Right lung (tissue), 10 donors: ENCODE measurements at places on chromosomes 2 and 18. TPM values are rescaled to one million over a fixed set of nuclear protein-coding genes. Genes with fewer than 3 reads are reported as not detected.

Gene CYP27C1
- polyA plus RNA-seq, result 9.0 TPM

Gene RTTN
- 23.7 TPM for polyA plus RNA-seq

Gene CCT4
- 153 TPM for polyA plus RNA-seq

Gene GPR39
- 6.1 TPM for polyA plus RNA-seq

Gene C2orf15
- polyA plus RNA-seq, result 8.3 TPM

Gene TTR
- not detected for polyA plus RNA-seq

Gene SCN1A
- 0.24 TPM for polyA plus RNA-seq

Gene HOXD9
- polyA plus RNA-seq, result 0.79 TPM

Gene CERKL
- 9.2 TPM for polyA plus RNA-seq

Gene NT5C1B
- 0.73 TPM for polyA plus RNA-seq

Gene RPRM
- polyA plus RNA-seq, result 0.58 TPM

Gene LBX2
- polyA plus RNA-seq, result 0.85 TPM
